ENCODE measurements at places on chromosomes 5 and 9.

DNA sequence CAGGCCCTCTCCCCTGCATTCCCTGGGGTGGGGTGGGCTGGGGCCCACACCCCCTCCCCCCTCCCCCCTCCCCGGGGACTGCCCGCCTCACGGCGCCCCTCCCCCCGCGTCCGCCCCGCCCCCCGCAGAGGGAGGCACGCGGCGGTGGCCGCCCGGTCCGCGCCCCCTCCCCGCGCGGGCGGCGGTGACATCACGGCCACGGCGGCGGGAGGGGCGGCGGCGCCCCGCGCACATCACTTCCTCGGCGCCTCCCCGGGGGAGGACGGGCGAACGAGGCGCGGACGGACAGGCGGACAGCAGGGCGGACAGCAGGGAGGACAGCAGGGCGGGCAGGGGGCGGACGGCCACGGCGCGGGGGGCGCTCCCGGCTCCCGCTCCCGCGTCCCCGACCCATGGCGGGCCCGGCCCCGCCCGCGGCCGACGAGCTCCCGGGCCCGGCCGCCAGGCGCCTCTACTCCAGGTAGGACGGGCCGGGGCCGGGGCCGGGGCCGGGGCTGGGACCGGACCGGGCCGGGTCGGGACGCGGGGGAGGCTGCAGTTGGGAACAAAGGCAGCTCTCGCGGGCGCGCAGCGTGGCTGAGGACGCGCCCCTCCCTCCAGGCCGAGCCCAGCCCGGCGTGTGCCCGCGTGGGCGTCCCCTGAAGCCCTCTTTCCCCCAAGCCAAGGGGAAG, at the start of gene GPSM1:
TSS of gene GPSM1 (plus strand) at position 236 of the 671 bp plus-strand sequence. CDS start at position 393, 157 bp downstream.
- no peak for DNase-seq

- DNase-seq: no peak
Measured at GRCh38 chr5:167816864-167817263, 474.6 kb upstream of the WWC1 start.

GRCh38 chr9:99013550-99013949, 69.8 kb downstream of the COL15A1 start:
- DNase-seq: no peak

DNA sequence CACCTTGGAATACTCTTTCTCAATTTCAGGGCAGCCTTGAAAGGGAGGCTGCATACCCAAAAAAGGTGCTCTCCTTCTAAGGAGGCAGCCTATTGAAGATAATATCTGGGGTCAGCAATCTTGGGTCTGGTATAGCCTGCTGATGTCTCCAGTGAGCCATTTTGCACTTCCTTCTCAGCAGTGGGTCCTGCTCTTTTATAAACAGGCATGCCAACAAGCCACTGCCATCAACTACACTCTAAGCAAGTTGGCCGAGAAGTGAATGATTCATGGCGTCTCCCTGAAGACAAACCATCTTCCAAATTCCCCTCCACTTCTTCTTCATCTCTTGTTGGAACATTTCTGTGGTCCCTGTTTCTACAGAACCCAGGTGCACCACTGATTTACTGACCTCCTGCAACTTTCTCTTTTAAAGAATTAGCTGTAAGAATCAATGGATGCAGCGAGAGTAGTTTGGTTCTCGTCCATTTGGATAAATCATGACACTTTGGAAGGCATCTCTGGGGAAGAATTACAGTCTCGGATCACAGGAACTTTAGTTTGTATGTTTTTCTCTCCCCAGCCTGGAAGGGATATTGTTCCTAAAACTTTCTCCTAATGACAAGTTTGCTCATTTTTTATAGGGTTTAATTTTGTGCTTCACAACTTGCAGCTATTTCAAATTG, 108.3 kb downstream of the INSYN2B start:
- no peak for DNase-seq

- DNase-seq: no peak
Measured at GRCh38 chr9:133169102-133169501, 5.4 kb upstream of the GBGT1 start.
